HuH-7 (cell line): ENCODE measurements at places on chromosomes 2 and 18.

DNA sequence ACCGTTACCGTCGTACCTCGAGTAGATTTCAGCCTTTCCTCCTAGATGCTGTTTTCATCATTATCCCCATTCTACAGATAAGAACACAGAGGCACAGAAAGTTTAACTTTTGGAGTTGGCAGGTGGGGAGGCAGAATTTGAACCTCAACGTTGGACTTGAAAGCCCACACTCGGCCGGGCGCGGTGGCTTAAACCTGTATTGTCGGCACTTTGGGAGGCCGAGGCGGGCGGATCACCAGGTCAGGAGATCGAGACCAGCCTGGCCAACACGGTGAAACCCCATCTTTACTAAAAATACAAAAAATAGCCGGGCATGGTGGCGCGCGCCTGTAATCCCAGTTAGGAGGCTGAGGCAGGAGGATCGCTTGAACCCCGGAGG, 11.5 kb downstream of the CATIP start:
- DNase-seq, result no peak

GRCh38 chr2:10242998-10243925, 59.4 kb upstream of the HPCAL1 start:
- DNase-seq, result no peak

DNA sequence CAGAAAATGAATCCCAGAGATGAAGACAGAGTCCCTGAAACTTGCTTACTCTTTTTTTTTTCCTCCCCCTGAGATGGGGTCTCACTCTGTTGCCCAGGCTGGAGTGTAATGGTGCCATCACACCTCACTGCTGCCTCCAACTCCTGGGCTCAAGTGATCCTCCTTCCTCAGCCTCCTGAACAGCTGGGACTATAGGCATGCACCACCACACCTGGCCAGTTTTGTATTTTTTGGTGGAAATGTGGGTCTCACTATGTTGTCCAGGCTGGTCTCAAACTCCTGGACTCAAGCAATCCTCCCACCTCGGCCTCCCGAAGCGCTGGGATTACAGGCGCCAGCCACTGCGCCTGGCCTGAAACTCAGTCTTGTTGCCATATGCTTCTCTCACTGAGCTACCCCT, 27.8 kb downstream of the IGFBP2 start:
- DNase-seq, result no peak

GRCh38 chr2:223621901-223622300, 19.7 kb upstream of the SCG2 start:
- no peak for DNase-seq

- no peak for DNase-seq
Observed at GRCh38 chr2:168772704-168773103, 29.7 kb upstream of the NOSTRIN start.

DNA sequence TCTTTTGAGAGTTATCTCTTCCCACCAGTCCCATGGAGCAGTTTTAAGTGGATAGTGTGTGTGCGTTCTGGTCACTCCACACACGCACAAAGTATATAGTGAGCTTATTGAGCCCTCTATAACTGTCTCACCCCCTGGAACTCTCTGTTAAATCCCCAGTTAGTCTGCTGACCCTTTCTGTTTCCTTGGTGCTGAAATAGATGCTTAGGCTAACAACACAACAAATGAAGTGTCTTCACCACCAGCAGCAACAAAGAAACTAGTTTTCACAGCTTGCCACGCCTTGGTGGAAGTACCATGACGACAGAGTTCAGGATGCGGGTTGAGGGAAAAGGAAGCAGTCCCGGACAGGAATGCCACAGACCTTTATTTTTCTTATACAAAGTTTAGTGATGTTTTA, 203.5 kb upstream of the TMEFF2 start:
- DNase-seq, result no peak

- peak; percentile 49 for DNase-seq
Observed at GRCh38 chr2:219218217-219218731, 484 bp downstream of the ABCB6 start.

- DNase-seq, result no peak
Observed at GRCh38 chr18:567122-567521, 13.1 kb upstream of the CETN1 start.

DNA sequence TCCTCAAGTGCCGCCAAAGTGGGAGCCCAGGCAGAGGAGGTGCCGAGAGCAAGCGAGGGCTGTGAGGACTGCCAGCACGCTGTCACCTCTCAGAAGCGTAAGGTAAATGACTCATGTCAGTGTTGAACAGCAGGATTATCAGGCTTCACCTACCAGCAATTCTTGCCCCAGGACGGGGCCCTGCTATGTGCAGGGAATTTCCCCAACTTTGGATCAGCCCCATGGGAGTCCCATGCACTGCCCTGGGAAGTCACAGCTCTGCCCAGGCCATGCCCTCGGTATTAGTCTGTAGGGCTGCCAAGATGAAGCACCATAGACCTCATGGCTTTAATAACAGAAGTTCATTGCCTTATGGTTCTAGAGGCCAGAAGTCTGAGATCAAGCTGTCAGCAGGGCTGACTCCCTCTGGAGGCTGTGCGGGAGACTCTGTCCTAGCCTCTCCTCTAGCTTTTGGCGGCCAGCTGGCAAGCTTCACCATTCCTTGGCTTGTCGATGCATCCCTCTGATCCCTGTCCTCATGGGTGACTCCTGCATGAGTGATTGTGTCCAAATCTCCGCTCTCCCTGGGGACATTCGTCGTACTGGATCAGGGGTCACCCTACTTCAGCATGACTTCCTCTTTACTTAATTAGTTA, 55.9 kb downstream of the TRPM8 start:
- no peak for DNase-seq

DNA sequence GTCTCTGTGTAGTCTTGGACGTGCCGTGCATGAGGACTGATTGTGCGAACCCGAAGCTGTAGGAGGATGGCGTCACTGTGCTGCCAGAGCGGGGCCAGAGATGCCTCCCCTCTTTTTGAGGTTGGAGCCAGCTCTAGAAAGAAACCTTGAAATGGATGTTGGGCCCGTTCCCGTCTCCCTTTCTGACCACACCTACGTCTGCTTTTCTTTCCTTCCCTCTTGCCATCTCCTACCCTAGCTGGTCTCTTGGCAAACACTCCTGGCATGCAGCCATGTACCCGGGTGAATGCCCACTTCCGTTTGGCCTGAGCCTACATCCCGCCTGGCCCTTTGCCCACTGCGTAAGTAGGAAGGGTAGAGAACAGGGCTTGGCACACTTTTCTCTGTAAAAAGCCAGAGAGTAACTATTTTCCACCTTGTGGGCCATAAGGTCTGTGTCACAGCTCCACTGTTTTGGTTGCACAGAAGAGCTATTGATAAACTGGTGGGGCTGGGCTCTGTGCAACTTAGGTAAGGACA, 37.4 kb downstream of the SH3BP4 start:
- DNase-seq, result no peak

GRCh38 chr18:23499291-23499781, 4.0 kb upstream of the RMC1 start:
- DNase-seq, result no peak

DNA sequence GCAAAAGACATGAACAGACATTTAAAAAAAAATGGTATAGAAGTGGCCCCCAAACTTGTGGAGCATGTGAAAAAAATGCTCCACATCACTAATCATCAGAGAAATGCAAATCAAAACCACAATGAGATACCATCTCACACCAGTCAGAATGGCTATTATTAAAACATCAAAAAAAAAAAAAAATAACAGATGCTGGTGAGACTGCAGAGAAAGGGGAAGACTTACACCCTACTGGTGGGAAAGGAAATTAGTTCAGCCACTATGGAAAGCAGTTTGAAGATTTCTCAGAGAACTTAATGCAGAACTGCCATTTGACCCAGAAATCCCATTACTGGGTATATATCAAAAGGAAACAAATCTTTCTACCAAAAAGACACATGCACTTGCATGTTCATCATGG, 164.8 kb downstream of the RIT2 start:
- DNase-seq, result no peak

DNA sequence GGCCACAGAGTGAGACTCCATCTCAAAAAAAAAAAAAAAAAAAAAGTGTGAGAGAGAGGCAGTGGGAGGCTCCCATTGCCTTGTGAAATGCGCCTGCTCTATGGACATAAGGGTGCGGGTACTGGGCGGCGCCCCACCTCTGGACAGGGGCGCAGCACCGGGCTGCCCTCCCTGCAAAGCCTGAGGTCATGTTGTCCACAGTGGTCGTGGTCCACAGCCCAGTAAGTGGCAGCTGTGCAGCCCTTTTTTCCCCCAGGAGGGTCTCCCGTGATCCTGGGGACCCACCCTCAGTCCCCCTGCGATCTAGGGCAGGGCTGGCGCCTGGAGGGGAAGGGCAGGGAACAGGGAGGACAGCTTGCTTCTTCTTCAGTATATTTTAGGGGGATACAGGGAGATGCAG, 37.8 kb downstream of the LPIN1 start:
- no peak for DNase-seq

DNA sequence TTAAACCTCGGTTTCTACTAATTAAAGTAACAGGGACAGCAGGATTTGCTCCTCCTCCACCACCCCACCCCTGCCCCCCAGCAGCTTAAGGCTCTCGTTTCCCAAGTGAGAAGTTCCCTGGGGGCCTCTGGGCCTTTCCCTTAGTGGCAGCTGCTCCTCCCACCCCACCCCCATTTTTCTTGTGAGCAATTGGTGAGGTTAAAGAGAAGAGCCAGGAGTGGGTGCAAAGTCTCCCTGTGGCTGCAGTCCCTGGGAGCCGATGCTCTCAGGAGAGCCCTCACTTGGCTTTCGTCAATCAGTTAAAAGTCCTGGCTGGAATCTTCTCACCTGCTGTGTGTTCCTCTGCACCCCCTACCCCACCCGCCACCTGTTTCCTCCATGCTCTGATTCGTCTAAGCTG, 48.7 kb upstream of the AGAP1 start:
- no peak for DNase-seq

DNA sequence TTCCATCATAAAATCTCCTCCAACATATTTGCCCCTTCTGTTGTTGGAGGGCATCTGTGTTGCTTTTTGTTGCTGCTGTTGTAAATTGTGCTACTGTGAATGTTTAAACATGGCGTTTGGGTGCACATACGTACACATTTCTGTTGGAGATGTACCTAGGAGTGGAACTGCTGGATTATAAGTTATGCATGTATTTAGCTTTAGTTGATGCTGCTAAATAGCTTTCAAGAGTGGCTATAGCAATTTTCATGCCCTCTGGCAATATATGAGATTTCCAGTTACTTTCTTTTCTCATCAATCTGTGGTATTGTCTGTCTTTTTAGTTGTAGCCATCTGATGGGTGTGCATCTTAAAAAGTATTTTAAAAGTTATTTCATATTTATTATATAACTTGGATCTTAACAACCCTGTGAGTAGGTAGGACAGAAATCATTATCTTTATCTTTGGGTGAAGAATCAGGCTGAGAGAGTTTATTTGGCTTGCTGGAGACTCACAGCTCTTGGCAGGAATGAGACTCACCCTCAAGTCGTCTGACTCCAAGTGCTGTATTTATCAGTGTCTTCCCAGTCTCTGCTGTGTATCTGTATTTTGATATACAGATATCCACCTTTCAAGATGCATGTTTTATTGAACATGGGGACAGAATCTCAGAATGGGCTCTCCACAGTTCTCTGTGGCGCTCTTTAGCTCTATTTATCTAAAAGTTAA, 16.9 kb downstream of the ZNF236 start:
- DNase-seq, result no peak

- no peak for DNase-seq
Observed at GRCh38 chr2:37838541-37839167, 86.4 kb upstream of the RMDN2 start.

- DNase-seq, result no peak
Observed at GRCh38 chr18:75450906-75451305, 23.4 kb upstream of the SMIM21 start.

DNA sequence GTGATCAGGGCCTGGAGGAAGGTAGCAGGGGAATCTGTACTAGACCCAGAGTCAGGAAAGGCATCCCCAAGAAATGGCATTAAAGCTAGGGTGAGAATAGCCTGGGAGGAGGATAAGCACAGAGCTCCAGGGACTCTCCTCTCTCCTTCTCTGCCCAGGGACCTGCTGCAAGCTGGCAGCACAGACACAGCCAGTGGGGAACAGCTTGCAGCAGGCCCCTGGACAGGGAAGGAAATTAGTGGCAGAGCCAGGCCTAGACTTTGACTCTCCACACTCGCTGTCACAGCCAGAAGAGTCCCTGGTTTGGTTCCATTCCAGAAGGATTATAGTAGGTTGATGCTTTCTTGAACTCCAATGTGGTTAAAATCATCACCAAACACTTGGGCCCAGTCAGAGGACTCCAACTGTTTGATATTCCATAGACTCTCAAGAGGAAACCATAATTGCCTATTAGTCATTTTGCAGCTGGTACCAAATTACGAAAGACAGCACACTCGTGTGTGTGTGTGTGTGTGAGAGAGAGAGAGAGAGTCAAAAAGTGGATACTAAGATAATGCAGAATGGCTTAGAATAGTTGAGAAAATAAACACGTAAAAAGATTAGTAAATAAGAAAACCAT, 95.5 kb upstream of the ATP8B1 start:
- DNase-seq, result no peak

GRCh38 chr2:151790689-151791088, 37.5 kb downstream of the ARL5A start:
- no peak for DNase-seq

- no peak for DNase-seq
Observed at GRCh38 chr2:181310967-181311366, 146.2 kb upstream of the ITGA4 start.

DNA sequence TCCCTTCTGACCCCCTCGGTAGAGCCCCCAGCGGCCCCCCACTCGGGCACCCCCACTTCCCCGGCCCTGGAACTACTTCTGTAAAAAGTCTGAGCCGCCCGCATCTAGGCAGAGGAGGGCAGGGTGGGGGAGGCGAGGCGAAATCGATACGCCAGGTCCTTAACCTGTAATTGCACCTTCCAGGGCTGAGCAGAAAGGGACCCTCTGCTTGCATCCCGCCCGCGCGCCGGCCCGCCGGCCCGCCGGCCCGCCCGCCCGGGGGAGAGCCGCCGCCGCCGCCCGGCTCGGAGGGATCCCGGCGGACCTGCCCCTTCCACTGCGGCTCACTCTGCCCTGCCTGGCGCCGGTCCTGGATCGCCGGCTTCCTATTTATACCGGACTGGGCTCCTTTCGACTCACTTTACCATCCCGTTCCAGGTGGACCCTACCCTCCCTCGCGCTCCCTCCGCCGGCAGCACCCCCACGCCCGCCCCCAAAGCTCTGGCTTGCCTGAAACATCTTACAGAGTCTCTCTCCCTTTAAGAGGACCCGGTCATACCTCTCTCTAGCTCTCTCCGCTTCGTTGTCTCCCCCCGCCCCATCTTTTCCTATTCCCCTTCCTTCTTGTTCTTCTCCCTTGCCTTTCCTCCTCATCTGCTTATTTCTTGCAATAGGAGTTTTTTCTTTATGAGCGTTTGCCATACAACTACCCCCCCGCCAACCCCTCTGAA, 797 bp downstream of the KLHL14 start:
- DNase-seq, result no peak

- no peak for DNase-seq
Observed at GRCh38 chr2:12074126-12074844, 327.9 kb downstream of the LPIN1 start.

- DNase-seq, result peak; percentile 63
Observed at GRCh38 chr18:8706791-8707555, 1.6 kb downstream of the MTCL1 start.

- peak; percentile 86 for DNase-seq
Observed at GRCh38 chr2:105114551-105114950, 76.7 kb downstream of the MRPS9 start.
